ENCODE measurements at places on chromosomes 16 and 17.

DNA sequence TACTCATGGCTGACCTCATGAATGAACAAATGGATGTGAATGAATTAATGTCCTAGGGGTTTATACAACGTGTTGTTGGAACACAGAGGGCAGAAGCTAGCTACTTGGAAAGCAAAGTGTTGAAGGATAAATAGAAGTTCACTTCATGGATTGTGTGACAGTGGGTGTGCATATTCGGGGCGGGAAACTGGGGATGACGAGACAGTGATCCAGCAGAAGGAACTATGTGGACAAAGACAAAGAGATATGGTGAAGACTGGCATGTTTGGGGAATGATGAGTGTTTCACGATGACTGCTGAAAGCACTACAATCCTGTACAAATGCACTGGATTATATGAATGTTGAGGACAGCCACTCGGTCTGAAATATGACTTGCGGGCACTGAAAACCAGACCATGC is 250.5 kb upstream of the C16orf82 start:
- DNase-seq, result no peak

DNA sequence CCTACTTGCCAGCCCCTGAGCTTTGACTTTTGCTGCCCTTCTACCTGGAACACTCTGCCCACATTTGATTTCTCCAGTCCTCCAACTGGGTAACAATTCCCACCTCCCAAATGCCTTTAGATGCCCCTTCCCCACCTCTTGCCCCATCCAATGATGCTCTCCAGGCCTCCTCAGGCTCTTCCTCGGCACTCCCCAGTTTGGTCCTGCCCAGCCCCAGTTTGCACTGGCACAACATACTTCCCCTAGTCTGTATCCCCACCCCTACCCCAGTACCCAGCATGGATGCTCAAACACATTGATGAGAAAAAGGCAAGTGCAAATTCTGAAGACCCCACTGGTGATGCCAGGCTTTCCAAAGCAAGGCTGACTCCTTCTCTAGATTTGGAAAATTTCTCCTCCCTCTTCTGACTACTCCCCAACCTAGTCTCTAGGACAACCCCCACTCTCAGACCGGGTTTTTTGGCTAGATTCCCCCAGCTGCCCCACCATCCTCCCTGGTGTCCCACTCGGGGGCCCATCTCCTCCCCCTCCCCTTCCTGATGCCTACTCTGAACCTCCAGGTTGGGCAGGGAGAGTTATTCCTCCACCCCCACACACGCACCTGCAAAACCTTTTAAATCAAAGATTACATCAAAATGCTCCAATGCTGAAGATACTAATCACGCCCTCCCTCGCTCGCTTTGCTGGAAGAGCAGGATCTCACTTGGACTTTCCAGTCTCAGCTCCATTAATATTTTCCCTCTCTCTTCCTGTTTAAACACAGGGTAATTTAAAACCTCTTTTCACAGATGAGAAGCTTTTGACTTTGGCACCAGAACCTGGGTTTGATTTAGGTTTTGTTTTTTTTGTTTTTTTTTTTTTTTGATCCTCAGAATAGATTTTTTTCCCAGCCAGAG is 94.9 kb downstream of the TMEM132E start:
- no peak for DNase-seq

DNA sequence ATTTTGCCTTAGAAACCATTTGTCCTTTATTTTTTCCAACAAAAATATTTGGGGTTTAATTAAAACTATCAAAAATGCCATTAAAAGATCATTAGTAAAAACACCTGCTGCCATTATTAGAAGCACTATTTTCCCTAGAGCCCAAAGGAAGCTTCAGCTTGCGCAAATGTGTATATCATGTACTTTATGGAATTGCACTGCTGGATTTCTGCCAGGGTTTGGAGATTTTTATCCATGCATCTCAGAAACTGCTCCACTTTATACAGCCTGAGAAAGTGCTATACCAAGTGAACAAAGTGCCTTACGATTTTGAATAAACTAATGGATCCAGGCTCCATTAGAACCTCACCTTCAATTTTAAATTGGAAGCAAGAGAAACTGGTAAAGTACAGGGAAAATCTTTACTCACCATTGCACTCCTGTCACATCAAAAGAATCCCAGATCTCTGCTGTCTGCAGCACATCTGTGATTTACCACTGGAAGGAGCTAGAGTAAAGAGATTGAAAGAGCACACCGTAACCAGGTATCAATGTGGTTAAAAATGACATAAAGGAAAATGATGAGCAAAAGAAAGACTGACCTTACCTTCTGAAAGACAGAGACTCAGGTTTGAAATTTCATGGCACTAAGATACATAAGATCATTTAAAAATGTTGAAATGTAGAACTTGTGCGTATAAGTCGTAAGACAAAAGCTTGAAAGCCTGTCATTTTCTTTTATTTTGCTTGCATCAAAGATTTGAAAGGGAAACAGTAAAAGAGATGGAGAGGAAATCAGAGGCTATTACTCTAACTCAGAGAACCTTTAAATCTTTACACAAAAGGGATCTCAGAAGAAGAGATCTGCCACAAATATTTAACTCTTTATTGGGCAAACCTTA is 678.1 kb upstream of the GOT2 start:
- DNase-seq, result no peak

- DNase-seq, result peak; percentile 13
Observed at GRCh38 chr16:27326738-27327585, 13.2 kb downstream of the IL4R start.

DNA sequence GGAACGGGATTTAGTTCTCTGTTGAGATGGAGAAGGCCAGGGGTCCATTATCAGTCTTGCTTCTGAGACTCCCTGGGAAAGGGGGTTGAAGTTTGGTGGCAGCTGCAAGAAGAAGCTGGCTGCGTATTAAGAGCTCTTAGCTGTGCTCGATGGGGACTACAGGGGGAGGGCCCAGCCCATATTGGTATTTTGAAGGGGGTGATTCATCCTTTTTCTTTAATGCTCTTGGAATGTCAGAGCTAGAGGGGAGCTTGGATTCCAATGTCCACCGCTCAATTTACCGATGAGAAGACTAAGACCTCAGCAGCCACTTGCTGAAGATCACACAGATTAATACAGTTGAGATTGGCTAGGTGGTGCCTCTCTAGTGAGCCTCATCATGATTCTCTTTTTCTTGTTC is 5.0 kb downstream of the NOG start:
- DNase-seq, result no peak

DNA sequence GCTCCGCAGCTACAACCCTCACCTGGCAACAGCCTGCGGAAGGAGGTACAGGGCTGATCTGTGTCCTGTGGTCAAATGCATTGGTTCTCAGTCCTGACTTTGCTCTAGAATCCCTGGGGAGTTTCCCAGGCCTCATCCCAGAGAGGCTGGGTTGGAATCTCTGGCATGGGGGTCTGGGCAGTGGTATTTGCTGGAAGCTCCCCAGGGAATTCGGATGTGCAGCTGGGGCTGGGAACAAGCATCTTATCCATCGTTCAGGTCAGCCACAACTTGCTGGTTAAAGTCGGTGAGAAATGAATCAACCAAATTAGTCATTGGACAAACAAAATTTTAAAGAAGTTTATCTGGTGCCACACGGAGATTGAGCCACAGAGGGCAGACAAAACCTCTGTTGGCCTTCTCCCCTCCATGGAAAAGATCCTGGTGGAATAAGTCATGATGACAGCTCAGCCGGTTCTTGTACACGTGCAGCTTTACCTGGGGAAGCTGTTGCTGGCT is 231.2 kb downstream of the FOXL1 start:
- DNase-seq, result no peak

GRCh38 chr16:12294471-12294870 is 317.9 kb downstream of the SNX29 start:
- no peak for DNase-seq

DNA sequence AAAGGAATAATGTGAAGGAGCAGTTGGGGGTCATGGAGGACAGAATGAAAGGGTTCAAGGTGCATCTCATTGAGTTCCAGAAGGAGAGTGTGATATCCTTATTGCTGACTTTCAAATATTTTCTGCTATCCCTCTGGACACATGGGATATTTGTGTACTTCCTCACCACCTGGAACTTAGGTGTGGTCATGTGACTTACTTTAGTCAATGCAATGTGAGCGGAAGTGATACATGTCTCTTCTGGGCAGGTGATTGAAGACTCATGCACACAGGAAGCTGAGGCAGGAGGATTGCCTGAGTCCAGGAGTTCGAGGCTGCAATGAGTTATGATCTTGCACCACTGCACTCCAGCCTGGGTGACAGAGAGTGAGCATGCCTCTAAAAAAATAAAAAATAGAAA is 36.7 kb upstream of the TANC2 start:
- no peak for DNase-seq

- no peak for DNase-seq
Observed at GRCh38 chr17:81427173-81428120, 32.2 kb downstream of the BAHCC1 start.

GRCh38 chr16:70258946-70259345 is 7.2 kb upstream of the EXOSC6 start:
- DNase-seq, result no peak

- DNase-seq, result no peak
Observed at GRCh38 chr16:46519063-46519462, 102.1 kb downstream of the SHCBP1 start.

GRCh38 chr17:70098030-70098429 is 23.0 kb downstream of the KCNJ16 start:
- DNase-seq, result no peak

DNA sequence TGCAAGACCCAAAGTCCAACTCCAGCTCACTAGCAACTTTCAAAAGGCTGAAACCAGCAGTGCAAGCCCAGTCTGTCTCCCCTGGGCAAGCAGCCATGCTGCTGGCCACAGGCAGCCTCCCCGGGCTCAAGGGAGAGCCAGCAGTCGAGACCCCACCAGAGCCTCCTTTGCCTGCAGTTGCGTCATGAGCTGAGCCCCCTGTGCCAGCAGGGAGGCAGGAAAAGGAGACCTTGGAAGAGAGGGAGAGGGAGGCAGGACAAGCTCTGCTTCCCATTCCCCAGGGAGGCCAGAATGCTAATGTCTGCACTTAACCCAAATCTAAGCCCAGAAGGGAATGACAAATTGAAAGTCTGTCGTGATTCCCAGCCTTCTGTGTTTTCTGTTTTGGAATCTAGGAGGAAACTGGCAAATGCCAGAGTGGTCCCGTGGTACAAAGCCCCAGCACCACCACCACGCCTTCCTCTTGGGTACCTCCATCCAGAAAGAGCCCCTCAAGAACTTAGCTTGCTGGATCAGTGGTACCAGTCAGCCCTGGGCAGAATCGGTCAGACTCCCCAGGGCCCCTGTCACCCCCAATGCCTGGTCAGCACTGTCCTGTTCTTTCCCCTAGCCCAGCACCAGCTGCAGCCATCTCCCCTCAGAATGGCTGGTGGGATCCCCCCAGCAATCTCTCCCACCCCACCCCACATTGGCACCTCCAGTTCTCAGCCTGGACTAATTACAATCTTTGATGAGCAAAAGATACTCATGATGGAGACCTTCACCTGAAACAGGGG is 99.3 kb upstream of the TNRC6C start:
- DNase-seq, result no peak

DNA sequence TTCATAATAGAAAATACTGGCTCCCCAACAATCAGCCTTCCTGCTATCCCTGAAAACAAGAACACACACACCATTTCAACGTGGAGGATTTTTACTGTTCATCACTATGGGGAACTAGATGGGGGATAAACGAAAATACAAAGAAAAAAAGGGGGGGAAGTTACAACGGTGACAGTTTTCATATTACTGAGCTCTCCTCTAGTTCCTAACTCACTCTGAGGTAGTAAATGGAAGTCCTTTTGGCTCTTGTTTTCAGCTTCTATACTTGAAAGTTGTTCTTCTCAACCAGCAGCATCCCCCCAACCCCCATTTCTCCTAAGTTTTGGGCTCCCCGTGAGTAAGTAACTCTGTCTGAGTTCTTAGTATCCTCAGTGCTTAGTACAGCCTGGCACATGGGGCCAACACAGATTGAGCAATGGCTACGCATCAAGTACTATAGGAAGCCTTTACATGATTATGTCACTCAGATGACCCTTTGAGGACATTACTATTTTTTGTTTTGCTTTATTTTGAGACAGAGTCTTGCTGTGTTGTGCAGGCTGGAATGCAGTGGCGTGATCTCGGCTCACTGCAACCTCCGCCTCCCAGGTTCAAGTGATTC is 4.2 kb upstream of the CORO7 start:
- no peak for DNase-seq

- DNase-seq, result no peak
Observed at GRCh38 chr17:31582151-31582907, 190.9 kb downstream of the RAB11FIP4 start.

DNA sequence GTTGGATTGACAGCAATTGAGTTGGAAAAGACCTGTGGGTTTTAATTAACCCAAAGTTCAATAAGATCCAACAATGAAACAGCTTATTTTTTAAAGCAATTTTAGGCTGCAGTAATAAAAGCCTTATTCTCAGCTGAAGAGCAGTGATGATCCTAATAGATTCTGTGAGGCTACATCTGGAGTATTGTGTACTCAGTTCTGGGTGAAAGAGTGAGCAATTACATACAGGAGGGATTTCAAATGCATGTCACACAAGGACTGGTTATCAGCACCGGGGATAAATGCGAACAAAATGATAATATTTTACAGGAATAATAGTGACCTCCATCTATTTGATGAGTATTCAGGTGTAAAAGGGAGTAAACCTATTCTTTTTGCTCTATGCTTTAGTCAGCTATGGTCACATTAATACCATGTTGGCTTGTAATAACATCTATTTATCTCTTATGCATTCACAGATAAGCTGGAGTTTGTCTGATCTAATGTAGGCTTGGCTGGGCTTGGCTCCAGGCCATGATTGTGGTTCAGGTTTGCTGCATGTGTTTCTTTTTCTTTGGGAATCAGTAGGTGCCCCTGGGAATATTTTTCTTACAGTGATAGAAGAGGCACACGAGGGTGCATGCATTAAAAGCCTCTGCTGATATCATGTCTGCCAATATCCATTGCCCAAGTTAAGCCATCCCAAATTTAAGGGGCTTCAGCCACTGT is 22.2 kb upstream of the TOX3 start:
- no peak for DNase-seq

GRCh38 chr16:1487395-1488053 is 1.2 kb downstream of the PTX4 start:
- no peak for DNase-seq

GRCh38 chr16:89574681-89575246 is 794 bp upstream of the CPNE7 start:
- peak; percentile 38 for DNase-seq

- DNase-seq, result no peak
Observed at GRCh38 chr17:37430051-37430627, 23.5 kb downstream of the TADA2A start.

- no peak for DNase-seq
Observed at GRCh38 chr17:50539762-50540559, 7.0 kb upstream of the SPATA20 start.

- no peak for DNase-seq
Observed at GRCh38 chr16:14015948-14016347, 55.2 kb upstream of the MRTFB start.

GRCh38 chr17:39080421-39081078 is 70.9 kb downstream of the PLXDC1 start:
- DNase-seq, result no peak

GRCh38 chr16:84678541-84678940 is 21.3 kb upstream of the USP10 start:
- DNase-seq, result no peak
